ENCODE measurements at places on chromosomes 3 and 15.

DNA sequence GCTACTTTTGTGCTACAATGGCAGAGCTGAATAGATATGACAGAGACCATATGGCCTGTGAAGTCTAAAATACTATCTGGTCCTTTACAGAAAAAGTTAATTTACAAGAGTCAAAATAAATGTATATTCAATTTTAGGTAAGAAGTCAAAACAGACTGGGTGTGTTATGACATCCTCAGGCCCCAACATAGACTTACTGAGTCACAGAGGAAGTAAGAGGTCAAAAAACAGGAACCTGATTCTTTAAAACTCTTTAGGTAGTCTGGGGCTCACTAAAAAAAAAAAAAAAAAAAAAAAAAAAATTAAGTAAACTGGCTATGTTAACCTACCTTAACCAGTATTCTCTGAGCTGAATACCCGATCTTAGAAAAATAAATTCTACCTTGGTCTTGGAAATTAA, 13.1 kb downstream of the DNAAF4 start:
- DNase-seq: no peak

GRCh38 chr3:17752436-17752835, 10.0 kb upstream of the TBC1D5 start:
- no peak for DNase-seq

- no peak for DNase-seq
Observed at GRCh38 chr3:99625643-99626416, 12.6 kb upstream of the COL8A1 start.

- no peak for DNase-seq
Observed at GRCh38 chr3:99066863-99067262, 165.4 kb upstream of the DCBLD2 start.

DNA sequence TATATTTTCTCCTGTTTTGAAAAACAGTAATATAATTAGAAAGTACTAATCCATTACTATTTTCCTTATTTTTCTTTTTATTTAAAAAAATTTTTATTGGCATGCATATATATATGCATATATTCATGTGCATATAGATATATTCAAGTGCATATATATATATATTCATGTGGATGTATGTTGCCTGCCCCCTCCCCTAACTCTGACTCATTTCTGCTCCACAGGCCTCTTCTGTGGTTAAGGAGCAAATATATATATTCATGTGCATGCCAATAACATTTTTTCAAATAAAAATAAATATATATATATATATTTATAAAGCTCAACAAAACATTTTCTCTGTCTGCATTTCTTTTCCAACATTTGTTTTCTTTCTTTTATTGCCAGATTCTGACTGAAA, 13.6 kb upstream of the CORO2B start:
- DNase-seq: no peak

DNA sequence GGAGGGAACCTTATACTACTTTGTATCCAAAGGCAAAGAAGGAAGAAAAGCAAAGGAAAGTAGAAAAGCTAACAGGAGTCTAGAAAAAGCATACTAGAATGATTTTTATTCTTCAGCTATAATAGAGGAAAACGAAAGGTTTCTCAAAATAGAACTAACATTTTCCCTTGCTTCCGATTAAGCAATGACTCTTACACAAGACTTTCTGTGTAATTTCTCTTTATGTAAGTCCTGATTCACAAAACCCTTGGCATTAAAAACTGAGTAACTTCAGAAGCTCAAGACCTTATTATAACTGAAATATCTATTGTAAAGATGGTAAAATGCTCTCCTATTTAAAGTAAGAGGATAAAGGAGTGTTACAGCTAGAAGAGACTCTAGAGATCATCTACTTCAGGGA, 97.4 kb downstream of the DTWD1 start:
- DNase-seq: no peak

DNA sequence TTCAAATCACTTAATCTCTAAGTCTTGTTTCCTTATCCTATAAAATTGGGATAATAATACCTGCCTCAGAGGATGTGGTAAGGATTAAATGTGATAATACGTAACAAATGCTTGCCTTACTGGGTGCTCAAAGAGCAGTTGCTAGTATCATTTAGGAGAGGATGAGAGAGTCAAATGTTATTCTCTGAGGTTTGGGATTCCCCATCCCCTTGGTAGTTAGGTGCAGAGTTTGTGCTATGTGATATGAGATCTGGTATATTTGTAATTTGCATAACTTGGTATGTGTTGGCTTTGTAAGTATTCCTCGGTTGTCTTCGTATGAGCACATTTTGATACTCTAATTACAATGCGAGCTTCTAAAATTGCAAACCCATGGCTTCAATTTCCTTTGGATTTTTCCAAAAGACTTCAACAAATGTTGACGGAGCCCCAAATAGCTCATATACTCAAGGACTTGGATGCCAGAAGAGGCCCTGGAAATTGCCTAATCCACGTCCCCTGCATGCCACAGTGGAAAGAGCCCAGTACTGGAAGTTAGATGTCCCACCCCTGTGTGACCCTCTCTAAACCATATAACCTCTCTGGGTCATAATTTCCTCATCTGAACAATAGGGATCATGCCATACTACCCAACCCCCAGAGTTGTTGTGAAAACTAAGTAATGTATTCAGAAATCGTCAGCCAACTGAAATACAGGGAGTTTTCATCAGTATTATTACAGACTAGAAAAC, 85.0 kb downstream of the FBN1 start:
- DNase-seq: no peak

GRCh38 chr3:112582244-112582874, 20.5 kb downstream of the SLC35A5 start:
- no peak for DNase-seq

GRCh38 chr3:123026565-123027291, 835 bp downstream of the SEMA5B start:
- DNase-seq: peak; percentile 77

Measured in left forelimb (tissue), 1 donor.